NCI-H1417 (cell line): ENCODE measurements at places on chromosomes 5 and 9.

DNA sequence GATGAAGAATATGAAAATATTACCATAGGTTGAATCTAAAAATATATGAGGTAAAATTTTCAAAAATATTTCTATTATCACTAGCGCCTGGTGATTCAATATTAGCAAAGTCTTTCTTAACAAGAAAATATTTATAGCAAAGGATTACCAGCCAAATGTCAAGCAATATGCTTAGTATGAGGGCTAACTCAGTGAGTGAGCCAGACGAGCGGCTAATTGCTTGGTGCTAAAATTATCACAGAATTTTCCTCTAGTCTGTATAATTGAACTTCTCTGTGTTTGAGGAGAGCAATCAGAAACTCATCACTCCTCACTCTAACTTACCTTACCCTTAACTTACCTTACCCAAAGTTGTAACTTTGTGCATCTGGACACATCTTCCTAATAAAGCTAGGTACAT is 304.9 kb upstream of the PRR16 start:
- DNase-seq: no peak

GRCh38 chr9:130175355-130175754 is 3.2 kb downstream of the NCS1 start:
- no peak for DNase-seq

DNA sequence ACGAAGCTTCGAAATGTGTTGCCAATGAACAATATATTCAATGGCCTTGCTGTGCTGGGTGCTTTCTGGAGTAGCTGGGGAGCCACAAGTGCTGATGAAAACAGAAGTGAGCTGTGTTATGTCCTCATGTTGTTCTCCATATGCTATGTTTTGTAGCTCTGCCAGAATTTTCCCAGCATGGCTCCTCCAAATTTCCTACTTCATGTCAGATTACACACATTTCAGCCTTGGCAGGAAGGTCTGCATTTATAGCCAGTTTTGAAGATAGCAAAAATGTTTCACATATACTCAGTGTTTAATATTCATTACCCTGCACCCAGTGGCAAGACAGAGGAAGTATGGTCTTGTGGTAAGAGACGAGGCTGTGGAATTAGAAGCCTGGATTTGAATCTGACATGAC is 22.6 kb upstream of the NMUR2 start:
- no peak for DNase-seq

- no peak for DNase-seq
These were observed 9.3 kb upstream of the TEX48 start for GRCh38 chr9:114691046-114691955.

GRCh38 chr5:14416621-14417275 is 164.8 kb upstream of the OTULINL start:
- DNase-seq: no peak

- DNase-seq: no peak
These were observed 267.6 kb downstream of the SPOCK1 start for GRCh38 chr5:137231540-137231939.

- DNase-seq: no peak
These were observed 13.6 kb upstream of the SET start for GRCh38 chr9:128675382-128675781.

- peak; percentile 5 for DNase-seq
These were observed 8.5 kb upstream of the CCDC187 start for GRCh38 chr9:136312436-136312835.

DNA sequence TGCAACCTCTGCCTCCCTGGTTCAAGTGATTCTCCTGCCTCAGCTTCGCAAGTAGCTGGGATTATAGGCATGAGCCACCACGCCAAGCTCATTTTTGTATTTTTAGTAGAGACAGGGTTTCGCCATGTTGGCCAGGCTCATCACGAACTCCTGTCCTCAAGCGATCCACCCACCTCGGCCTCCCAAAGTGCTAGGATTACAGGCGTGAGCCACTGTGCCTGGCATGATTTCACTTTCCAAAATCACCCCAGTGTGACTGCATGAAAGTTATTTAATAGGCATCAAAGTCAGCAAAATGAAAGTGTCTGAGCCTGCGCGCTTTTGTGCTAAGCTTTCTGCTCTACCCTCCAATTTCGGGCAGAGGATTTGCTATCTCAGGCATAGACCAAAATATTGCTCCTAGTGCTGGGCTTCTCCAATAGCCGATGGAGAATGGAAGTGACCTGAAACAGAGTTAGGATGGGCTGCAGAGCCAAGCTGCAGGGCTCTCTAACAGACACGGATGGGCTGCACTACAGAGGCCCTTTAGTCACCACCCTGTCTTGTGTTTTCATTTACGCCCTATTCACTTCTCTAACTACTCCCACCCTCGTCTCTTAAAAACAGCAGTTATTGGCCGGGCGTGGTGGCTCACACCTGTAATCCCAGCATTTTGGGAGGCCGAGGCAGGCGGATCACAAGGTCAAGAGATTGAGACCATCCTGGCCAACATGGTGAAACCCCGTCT is 44.3 kb downstream of the RETREG1 start:
- DNase-seq: no peak

GRCh38 chr5:113474100-113474728 is 14.0 kb downstream of the MCC start:
- DNase-seq: no peak

GRCh38 chr5:123305751-123306150 is 117.5 kb downstream of the CEP120 start:
- DNase-seq: no peak

DNA sequence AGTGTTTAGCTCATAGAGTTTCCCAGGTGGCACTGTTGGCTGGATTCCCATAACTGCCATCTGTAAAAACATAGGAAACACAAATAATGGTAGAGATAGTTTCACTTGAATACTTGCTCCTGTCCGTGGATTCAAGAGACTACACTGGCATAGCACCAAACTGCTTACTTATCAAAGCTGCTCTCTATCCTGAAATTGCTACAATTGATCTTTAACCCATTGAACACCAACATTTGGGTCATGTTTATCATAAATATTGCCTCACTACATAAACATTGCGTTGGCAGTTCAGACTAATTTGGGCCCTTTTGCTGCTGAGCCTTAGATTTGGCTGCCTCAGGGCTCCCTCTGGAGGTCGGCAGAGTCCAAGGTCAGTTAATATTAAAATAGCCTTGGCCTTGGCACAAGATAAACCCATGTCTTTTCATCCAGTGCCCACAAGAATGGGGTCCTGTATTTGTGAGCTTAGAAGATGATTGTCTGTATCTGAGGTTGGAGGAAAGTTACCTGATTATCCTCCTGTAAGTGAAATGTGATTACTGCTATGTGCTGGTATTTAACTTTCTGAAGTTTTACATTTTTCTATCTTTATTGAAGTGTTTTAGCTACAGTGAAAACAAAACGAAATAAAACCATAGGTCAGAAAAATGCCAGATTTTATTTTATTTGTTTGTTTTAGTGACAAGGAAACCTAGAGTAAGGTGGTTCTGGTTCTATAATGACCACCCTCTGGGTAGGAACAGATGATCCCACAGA is 4.0 kb upstream of the RANBP3L start:
- DNase-seq: peak; percentile 82

- peak; percentile 1 for DNase-seq
These were observed 54.1 kb downstream of the GDA start for GRCh38 chr9:72203205-72203803.

- DNase-seq: no peak
These were observed 22.3 kb downstream of the PJA2 start for GRCh38 chr5:109387408-109387974.
